ENCODE measurements at places on chromosomes 7 and 10.

DNA sequence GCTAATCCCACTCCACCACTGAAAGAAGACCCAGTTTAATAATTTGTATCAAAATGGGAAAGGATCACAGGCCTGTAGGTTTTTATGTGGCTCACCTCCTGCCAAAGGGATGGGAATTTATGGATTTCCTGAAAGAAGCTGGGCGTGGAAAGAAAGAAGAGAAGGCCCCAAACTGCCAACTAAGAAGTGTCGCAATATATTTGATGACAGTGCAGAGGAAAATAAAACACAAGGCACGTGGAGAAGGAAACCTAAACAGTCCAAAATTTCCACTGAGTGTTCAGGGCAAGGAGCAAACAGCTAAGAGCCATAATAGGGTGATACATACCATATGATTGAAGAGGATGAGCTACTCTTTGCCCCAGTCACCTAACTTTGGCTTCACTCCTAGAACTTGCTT, 667.2 kb downstream of the GATA3 start:
- no peak for DNase-seq

DNA sequence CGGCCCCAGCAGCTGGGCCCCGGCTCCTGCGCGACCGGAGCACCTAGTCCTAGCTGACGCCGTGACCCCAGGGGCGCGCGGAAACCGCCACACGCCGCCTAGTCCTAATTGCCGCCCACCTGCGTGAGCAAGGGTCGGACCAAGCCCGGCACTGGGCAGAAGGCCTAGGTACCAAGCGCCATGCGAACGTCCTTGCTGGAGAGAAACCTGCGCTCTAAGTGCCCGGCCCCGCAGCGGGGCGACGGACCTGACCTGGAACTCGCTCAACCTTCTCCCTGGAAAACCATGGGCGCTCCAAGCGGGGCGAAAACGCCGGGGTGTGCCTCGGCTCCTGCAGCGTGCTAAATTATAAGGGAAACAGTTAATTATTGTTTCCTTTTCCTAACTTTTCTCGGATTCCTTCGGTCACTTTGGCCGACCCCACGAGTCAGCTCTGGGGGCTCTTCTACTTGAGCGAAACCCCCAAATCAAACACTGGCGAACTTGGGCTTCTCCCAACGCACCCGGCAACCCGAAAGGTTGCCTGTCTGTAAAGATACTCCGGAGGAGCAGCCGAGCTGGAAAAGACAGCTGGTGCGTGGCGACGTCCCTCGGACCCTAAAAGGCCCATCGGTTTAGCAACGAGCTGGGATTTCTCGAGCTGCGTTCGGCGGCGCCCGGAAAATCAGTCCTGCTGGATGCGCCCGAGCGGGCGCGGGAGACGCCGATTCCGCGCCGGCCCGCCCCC, 5.3 kb upstream of the EBF3 start:
- DNase-seq: no peak

DNA sequence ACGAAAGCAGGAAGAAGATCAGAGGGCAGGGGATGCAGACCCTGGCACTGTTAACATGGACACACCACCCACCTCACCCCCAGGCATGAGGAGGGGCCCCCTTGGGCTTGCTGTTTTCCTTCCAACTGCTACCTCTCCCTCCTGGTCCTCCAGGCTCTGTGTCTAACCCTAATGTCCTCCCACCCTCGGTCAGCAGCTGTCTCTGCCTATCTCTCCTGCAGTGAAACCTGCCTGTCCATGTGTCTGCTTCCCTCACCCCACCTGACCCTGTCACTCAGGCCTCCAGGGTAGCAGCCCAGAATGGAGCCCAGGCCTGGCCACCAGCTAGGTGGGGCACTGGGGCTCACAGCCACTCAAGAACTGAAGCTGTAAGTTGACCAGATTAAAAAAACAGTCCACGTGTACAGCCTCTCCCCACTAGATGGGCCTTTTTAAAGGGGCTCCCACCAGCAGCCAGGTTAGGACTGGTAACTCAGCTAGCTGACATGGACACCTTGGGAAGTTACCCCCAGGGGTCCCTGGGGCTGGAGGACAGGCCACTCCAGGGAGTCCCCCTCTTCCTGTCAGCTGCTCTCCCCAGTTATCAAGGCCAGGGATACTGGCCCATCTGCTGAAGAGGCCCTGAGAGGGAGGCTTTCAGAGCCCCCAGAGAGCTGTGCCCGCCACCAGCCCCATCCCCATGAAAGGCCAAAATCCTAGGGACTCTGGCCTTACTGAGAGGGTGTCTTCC, 1.5 kb downstream of the SMARCD3 start:
- no peak for DNase-seq

DNA sequence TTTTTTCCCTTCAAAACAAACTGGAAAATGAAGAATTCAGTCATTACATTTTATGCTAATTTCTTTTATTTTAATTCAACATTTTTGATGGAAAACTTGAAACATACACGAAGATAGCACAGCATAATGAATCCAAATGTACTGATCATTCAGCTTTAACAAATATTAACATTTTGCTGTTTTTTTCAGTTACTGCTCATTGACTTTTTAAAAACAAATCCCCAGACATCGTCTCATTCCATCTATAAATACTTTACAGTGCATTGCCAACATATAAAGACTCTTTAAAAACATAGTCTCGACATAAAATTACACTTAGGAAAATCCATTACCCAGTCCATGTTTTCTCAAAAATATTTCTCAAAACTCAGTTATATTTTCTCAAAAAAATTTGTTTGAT, 452.3 kb downstream of the GALNT17 start:
- no peak for DNase-seq

DNA sequence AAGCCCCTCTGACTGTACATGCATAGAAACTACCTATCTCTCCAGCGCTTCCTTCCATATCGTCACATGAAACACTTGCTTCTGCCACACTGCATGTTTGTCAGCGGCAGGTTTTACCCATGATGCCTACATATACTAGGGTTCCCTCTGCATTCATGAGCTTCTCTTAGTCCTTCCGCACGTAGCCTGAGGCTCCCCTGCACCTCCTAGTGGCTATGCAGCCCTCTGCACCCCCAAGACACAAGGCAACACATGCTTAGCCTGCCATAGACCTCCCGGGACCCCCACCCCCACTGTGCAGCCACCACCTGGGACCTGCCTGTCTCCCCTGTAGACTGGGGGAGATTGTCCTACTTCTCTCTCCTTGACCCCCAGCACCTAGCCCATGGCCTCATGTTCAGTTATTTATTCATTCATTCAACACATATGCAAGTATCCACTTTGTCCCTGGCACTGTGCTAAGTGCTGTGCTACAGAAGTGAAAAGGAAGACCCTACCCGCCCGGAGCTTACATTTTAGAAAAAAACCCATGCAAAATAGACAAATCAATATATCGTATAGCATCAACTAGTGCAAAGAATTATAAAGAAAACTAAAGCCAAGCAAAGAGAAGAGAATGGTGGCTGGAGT, 23.5 kb downstream of the TMEM273 start:
- DNase-seq: no peak

DNA sequence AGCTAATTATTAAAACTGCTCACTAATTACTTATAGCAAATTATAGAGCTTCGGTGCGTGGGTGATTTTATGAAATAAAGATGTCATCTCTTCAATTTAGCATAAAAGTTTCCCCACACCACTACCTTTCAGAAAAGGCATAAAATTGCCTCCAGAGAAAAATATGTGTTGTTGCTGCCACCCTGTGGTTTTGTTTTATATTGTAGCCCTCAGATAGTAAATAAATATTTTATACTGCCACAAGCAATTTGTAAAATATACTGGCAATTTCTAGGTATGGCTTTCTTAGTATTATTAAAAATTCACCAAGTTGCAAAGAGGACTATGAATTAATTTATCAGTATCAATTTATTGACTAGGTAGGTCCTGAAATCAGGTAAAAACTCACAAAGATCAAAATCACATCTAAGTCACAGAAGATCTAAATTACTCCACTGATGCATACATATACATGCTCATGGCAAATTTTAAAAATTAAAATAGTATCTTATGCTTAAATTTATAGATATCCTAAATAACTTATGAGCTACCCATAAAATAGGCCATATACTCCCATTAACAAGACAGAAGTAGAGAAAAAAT, 26.5 kb downstream of the ASNS start:
- DNase-seq: no peak

GRCh38 chr7:38512704-38513103, 118.5 kb downstream of the AMPH start:
- no peak for DNase-seq

- no peak for DNase-seq
These were observed 317.4 kb upstream of the SORCS1 start for GRCh38 chr10:107481881-107482280.

GRCh38 chr10:50567384-50567783, 56.4 kb downstream of the SGMS1 start:
- no peak for DNase-seq

- no peak for DNase-seq
These were observed 273.7 kb downstream of the SEMA3D start for GRCh38 chr7:84912993-84913635.

- no peak for DNase-seq
These were observed 2.8 kb downstream of the RSBN1L start for GRCh38 chr7:77699056-77699455.

DNA sequence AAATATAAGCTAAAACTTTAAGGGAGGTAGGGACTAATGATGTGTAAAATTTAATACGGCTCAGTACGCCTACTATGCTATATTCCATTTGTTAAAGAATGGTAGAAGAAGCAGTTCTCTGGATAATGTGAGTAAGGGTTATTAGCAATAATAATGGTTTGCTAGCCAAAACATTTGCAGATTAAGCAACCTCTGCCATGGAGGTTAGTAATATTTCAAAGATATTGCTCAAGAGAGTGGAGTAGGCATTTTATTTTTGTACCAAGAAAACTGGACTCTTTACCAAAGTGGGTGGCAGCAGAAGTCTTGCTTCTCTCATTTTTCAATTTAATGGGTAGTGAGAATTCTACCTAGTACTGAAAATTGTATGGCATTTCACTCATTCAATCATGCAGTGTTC, 158.9 kb upstream of the TMEM106B start:
- no peak for DNase-seq

DNA sequence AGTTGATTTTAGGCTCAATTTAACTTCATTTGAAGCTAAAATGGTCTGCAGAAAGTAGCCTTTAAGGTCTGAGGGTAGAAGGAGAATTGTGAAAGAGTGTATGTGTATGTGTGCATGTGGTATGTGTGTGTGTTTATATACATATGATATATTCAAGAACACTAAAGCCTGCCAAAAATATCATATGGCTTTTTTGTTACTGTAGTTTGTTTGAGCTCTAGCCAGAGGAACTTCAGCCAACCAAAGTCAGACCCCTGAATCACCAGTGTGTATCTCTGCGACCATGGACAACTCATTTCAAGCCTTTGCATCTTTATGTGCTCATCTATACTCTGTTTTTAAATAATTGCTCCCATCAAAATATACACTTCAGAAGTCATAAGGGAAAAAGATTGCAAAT, 58.4 kb upstream of the HDAC9 start:
- no peak for DNase-seq

DNA sequence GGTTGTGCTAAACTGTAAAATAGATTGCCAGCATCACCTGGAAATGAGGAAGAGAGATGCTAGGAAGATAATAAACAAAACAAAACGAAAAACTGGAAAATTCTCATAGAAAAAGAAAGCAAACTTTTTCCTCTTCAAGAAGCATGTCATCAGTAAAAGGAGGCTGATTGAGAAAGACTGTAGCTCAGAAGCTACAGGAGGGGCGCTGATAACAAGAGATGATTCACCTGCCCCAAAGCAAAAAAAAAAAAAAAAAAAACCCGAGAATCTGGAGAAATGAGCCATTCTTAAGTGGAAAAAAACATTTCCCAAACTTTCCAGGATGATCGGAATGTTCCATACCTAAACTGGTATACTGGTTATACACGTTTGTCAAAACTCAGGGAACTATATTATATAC, 130.5 kb upstream of the C1QL3 start:
- DNase-seq: no peak

DNA sequence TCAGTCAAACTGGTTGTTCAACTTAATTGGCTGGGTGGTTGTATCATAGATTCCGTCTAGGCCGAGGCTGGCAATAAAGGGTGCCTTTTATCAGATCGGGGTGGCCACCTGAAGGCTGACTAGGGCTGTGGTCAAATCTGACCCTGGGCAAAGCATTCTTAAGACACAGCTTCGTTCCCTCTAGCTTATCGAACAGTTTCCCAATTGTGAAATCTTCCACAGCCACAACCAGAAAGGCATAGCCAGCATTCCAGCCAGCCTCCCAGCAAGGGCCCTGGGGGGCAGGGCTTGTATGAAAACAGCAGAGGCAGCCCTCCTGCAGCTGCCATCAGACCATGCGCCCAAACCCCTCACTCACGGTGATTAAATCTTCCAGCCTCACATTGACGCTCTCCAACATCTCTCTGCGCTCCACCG, 42.5 kb upstream of the TMEM213 start:
- no peak for DNase-seq

GRCh38 chr10:128915630-128916029, 551.4 kb upstream of the MGMT start:
- DNase-seq: no peak

GRCh38 chr10:98276311-98276710, 8.3 kb upstream of the LOXL4 start:
- DNase-seq: no peak

DNA sequence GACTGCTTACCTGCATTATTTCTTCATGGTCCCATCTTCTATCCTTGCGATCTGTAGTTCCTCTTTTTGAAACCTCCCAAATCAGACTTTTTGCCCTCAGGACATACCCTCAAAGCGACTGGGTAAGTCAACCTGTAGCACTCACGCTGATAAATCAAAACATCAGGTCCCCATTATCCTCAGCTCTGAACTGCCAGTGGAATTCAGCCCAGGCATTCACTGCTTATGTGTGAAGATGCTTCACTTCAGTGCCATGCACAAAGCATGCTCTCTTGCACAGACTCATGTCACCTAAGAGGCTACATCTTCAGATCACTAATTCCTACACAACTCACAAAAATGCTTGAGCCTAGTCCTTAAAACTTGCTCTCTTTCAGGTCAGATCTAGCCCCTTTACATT, 283.6 kb upstream of the KLF6 start:
- DNase-seq: no peak

DNA sequence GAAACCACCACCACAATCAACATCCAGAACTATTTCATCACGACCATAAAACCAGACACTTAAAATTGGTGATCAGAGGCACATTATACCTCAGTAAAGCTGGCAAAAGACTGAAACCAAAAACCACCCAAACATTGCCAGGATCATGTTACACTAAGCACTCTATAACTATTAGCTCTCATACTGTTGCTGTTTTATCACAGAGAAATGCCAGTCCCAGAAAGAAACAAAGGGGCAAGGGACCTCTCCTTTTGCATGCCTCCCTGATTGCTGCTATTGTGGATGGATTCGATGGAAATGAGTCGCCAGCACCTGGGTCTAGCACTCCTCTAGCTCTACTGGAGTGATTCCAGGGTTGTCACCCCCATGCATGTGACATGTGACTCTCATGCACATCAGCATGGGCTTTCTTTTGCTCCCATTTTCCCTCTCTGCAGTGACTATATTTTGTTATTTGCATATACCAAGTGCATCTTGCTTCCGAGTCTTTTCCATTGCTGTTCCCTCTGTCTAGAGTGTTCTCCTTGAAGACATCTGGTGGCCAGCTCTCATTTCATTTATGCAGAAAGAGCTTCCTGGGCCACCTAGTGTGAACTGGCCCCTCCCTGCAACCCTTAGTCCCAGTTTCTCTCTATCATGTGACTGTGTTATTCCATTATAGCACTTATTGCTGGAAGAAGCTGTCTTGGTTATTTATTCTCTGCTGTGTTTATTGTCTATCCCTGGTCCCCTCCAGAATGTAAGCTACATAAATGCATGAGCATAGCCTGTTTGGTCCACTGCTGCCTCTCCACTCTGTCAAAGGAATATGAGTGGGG, 300.6 kb downstream of the PLXNA4 start:
- no peak for DNase-seq
